CD8-positive, alpha-beta memory T cell (primary cell): ENCODE measurements at places on chromosomes 2 and 18.

DNA sequence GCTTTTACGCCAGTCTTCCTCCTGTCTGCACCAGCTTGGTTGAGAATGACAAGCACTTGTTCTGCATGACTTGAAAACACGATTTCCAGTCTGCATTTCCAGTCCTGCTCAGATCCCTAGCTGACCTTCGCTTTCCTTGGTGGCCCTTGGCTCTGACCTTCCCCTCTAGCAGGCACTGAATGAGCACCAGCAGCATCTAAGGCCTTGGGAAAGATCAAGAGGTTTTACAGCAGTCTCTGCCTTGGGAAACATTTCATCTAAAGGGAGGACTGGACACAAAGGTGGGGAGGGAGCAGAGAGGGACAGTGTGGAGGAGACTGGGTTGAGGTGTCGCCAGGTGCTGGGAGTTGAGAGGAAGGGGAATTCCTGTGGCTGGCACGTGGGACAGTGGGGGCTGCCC is 30.5 kb downstream of the NTSR2 start:
- DNase-seq = no peak

DNA sequence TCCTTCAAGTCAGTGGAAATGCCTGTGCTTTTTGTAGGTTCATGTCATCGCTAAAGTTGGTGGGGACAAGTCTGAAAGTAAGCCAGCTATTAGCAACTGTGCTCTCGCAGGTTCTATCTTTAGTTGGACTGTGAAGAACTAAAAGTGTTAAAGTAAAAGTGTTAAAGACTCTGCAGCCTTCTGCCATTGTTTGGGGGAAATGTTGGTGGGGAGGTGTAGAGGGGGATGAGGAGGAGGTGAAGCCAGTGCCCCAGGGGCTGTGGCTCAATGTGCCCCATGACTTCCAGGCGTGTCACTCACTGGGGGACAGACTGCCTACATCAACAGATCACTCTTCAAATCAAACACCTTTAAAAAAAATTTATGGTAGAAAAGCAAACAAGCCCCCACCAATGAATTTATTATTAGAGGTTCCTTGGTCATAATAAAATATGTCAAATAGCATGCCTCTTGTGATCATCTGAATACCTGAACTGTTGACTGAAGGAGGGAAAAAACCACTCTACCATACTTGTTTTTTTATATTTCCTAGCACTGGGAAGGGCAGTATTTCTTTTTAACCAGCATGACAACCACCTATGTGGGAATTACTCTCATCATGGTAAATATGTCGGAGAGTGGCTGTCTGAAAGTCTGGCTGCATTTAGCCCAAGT is 19.3 kb downstream of the TGFA start:
- DNase-seq = no peak

DNA sequence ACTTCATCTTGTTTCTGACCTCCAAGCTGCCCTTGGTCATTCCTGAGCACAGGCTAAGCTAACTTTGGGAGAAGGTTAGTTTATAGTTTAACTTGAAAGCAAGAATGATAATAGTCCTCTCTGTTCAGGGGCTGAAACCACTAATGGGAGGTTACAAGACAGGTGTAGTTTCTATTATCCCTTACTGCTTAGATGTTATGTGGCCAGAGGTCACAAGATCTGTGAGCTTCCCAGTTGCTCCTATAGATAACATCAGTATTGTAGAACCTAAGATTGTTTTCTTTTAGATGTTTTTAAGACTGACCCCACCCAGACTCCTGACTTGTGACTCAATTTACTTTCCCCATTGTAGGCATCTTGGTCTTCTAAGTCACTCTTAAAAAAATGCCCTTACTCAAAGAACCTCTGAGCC is 94.8 kb upstream of the LPIN2 start:
- no peak for DNase-seq

- no peak for DNase-seq
These were observed 43.7 kb downstream of the RHOB start for GRCh38 chr2:20490300-20491181.

DNA sequence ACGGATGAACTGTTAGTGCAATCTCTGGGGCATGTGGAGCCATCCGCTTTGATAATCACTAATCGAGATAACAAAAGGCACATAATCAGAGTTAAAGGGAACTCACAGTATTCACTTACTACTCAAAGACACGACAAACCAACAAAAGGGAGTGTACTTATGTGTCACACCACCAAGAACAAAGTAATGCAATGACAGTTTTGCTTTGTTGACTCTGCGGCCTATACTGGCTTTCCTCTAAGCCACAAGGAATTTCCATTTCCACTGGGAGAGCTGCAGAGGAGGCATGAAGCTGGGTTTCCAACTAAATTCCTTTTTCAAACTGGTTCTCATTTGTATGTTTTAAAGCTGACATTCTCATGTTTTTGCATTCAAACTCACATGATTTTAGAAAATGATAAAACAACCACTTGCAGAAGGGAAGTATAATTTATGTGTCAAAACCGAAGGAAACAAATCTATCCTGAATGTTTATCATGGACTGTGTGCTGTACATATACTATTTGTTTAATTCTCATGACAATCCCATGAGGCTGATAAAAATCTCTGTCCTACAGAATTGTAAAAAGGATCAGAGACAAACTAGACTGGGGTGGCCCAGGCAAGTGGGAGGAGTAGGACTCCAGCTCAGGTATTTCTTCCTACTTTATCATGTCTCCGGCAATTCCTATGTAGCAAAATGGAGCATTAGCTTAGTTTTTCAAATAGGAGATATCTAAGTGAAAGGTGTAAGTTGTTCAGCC is 149.6 kb upstream of the SMAD7 start:
- DNase-seq = no peak

- no peak for DNase-seq
These were observed 14.7 kb downstream of the CROCC2 start for GRCh38 chr2:240920783-240921231.

- DNase-seq = no peak
These were observed 156.2 kb downstream of the DDX1 start for GRCh38 chr2:15747603-15748471.

- no peak for DNase-seq
These were observed 558.8 kb upstream of the ZNF804A start for GRCh38 chr2:184039493-184039892.

- DNase-seq = no peak
These were observed 74.7 kb downstream of the BMPR2 start for GRCh38 chr2:202450785-202451184.

DNA sequence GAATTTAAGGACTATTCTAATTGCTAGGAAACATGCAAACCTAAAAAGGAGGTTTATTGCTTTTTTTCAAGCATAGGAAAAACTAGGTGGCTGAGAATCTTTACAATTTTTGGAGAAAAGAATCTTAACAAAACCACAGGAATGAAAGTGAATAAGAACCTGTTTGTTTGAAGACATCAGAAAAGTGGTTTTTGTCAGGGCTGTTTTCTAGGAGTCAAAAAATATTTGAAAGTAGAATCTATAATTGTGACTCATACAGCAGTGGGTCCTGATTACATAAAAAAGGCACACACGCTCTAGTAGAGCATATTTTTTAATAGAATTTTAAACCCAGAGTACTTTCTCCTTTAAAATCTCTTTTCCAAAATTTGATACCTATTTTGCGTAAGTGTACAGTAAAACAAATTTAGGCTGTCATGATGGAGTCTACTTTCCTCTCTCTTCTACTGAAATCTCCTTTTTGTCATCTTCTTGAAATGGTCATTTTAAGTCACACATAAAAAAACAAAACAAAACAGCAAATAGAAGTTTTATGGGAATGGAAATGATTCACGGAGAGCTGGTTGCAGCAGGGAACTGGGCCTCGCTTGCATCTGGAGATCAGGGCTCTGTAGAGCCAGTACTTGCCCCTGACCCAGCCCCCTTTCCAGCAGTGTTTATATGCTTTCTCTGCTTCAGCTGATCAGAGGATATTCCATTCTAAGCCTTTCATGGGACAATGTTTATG is 59.1 kb upstream of the PELI1 start:
- no peak for DNase-seq

DNA sequence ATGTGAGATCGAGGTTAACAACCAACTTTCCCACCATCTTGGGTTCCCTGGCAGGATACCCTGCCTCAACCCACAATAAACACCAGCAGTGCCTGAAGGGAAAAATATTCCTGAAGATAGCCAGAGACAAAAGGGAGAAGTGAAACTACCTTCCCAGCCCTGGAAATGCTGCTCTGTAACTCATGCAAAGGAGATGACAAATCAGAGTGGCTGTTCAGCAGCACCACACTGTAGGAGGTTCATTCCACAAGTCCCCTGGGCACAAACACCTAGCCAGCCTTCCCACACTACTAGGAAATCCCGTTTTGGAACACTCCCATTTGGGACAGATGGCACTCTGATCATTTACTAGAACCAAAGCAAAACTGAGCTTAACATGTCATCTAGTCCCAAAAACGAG is 190.7 kb upstream of the RBBP8 start:
- DNase-seq = no peak

DNA sequence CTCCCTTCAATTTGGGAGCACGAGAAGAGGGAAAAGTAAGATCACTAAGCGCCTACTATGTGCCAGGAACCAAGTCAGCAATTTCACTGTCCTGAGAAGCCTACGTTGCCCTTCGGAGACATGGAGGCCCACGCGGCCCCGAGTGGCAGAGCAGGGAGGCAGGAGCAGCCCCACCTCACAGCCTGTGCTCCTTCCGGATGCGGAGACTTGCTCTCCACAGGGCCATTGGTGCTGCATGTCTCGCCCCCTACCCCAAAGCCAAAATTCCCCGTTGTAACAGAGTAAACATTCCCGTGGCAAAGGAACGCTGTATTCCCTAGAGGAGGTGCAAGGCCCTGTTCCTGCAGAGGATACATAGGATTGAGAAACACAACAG is 4.5 kb downstream of the SLC14A2 start:
- DNase-seq = no peak

- no peak for DNase-seq
These were observed 246.1 kb downstream of the DYSF start for GRCh38 chr2:71699428-71699827.

- no peak for DNase-seq
These were observed 291.1 kb downstream of the MTX2 start for GRCh38 chr2:176560296-176560695.

DNA sequence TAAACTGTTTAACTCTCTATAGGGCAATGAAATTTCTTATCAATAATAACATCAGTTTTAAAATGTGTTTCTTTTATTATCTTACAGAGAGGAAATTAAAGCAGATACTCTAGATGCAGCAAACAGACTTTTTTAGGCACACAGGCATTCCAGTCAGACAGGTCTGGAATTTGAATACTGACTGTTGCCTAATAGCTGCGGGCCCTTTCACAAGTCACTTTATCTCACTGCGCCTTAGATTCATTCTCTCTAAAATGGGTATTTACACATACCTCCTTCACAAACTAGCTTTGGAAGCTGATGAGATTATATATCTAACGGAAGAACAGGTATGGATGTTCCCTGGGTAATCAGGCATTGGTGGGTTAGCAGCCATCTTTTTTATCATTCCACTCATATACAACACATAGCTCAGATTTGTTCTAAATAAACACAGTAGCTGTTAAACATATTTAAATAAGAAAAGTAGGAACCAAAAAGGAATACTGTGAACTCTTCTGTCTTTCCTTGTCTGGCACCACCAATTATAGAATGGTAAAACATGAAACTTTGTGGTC is 104.2 kb downstream of the LRP2 start:
- DNase-seq = no peak

- no peak for DNase-seq
These were observed 1090.8 kb downstream of the BCL11A start for GRCh38 chr2:59462422-59463197.

- DNase-seq = no peak
These were observed 52.2 kb downstream of the EDAR start for GRCh38 chr2:108936866-108937265.

DNA sequence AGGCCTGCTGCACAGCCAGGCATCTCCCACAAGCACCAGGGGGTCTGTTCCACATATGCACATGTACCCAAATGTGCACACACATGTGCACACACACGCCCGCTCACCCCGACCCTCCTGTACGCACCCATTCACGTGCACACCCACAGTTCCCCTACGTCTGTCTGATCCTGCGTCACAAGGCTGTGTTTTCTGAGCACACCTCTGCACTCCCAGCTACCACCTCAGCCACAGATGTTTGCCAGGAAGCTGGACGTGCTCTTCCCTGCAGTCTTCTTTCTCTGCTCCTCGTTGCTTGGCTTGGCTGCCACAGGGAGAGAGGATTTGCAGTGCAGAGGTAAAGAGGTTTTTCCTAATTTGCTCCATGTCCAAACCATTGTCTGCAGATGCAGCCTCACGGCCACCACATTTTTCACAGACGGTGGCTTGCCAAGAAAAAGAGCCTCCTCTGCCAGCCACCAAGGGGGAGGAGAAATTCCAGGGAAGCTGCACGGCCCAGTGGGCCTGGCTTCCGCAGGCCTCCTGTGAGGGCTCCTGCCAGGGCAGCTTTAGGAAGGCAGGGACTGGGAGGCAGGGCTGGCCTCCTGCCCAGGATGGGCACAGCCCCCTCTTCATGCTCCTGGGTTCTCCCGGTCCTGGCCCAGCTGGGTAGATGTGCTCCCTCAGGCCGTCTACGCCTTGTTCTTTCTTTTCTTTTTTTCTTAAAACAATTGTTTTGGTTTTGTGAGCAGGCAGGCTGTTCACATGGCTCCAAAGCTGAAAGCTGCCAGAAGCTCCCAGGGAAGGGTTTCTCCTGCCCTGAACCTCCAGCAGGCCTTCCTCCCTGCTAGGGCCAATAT is 29.3 kb upstream of the HS6ST1 start:
- DNase-seq = no peak

GRCh38 chr2:149329489-149330126 is 779 bp upstream of the LYPD6 start:
- no peak for DNase-seq

- DNase-seq = no peak
These were observed 229.5 kb downstream of the PIEZO2 start for GRCh38 chr18:10919851-10920250.

GRCh38 chr2:206990360-206990759 is 51.0 kb downstream of the CPO start:
- no peak for DNase-seq

GRCh38 chr2:189798312-189799029 is 14.2 kb downstream of the PMS1 start:
- DNase-seq = no peak

GRCh38 chr2:237704501-237705434 is 77.4 kb downstream of the LRRFIP1 start:
- no peak for DNase-seq

GRCh38 chr2:39506215-39506614 is 69.1 kb upstream of the MAP4K3 start:
- no peak for DNase-seq

DNA sequence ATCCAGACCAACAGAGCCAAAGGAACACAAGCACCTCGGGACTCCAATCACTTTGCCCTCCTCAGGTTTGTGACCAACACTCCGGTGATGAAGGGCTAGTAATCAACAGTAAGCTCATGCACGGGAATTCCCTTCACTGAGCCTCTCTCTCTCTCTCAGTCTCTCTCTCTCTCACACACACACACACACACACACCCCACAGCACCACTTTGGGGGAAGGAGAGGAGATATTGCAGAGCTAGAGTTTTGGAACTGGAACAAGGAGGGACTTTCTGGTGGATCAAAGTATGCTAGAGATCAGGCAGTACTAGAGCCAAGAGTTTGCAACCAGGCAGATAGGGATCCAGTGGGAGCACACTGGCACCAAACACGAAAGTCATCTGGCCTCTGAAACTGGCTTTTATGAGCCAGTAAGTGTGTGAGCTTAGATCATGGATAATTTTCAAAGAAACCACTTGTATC is 98.7 kb downstream of the ANKRD44 start:
- no peak for DNase-seq
